Thymus (tissue), 14 donors: ENCODE measurements at places on chromosomes 4 and X.
A peak's percentile ranks its signal among the peaks of the same experiment; 100 is the strongest.

- H3K4me1 ChIP-seq: peaks cover 16% of the 10 kb centered on the region
- no peak overlapping the region for H3K27ac ChIP-seq
- DNase-seq: no peak
- no peaks in the 10 kb centered on the region for H3K36me3 ChIP-seq
- no peak overlapping the region for H3K4me3 ChIP-seq
Observed at GRCh38 chrX:68892651-68893050, 63.8 kb downstream of the EFNB1 start.

DNA sequence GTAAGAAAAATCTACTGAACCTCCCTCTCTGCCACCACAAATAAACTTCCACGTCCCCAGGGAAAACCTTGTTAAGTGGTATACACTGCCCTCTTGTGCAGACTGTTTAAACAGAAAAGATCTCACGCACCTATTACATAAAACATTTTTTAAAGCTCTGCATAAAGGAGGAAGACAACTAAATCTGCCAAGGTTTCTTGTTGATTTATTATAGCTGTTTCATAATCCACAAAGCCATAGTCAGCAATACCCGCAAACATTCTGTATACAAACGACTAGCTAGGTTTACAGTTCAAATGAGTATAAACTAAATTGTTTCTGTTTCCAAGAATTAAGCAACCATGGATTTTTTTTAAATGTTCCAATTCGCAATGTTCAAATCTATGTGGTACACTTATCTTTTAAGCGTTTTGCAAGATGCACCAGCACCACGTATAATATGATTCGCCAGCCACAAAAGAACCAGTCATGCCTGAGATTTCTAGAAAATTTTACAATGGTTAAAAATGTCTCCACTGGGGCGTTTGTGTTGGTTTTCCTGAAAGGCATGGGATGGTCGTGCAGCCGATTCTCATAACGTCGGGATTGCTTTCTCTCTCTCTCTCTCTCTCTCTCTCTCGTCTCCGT is 164.6 kb downstream of the PRKX start:
- H3K27ac ChIP-seq: peak overlapping the region; percentile 18
- H3K4me3 ChIP-seq: no peak overlapping the region
- H3K36me3 ChIP-seq: no peaks in the 10 kb centered on the region
- H3K4me1 ChIP-seq: no peaks in the 10 kb centered on the region
- DNase-seq: no peak
- no peaks in the 10 kb centered on the region for H3K27me3 ChIP-seq

DNA sequence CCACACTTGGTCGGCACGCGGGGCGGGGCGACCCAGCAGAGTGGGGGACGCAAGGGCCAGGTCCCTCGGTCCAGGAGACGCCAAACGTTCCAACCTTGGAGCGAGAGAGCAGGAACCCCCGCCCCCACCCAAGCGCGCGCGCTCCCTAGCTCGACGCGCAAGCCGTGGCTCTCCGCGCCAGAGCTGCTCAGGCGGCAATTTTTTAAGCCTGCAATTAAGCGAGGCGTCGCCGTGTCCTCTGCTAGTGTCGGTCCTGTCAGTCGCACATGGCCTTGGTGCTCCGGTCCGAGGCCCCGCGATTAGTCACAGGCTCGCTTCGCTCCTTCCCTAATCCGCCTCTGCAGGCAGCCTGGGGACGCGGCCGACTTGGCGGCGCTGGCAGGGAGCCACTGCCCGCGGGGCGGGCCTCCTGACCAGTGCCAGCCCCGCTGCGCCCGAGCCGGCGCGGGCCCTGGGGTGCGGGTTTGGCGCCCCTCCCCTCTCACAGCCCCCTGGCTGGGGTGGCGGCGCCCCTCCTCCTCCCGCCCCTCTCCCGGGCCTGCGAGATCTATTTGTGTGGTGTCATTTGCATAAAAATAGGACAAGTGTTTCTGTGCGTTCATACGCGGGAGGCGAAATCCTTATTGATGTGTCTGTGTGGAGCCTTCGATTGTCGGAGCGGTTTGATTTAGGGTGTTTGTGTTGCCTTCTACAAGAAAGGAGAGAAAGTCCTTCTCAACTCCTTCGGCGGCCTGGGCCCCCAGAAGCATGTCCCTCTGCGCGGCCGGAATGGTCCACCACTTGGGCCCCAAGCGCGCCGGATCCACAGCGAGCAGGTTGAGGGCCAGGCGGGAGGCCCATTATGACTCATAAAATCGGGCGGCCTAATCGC is 9.8 kb upstream of the BCOR start:
- H3K36me3 ChIP-seq: no peaks in the 10 kb centered on the region
- peak overlapping the region; percentile 81 for H3K27ac ChIP-seq
- DNase-seq: peak; percentile 56
- H3K4me3 ChIP-seq: peak overlapping the region; percentile 73
- H3K27me3 ChIP-seq: no peaks in the 10 kb centered on the region

- H3K4me1 ChIP-seq: no peaks in the 10 kb centered on the region
- H3K27me3 ChIP-seq: no peaks in the 10 kb centered on the region
- no peak overlapping the region for H3K27ac ChIP-seq
- H3K4me3 ChIP-seq: no peak overlapping the region
Observed at GRCh38 chr4:174669270-174669669, 147.0 kb upstream of the HPGD start.

DNA sequence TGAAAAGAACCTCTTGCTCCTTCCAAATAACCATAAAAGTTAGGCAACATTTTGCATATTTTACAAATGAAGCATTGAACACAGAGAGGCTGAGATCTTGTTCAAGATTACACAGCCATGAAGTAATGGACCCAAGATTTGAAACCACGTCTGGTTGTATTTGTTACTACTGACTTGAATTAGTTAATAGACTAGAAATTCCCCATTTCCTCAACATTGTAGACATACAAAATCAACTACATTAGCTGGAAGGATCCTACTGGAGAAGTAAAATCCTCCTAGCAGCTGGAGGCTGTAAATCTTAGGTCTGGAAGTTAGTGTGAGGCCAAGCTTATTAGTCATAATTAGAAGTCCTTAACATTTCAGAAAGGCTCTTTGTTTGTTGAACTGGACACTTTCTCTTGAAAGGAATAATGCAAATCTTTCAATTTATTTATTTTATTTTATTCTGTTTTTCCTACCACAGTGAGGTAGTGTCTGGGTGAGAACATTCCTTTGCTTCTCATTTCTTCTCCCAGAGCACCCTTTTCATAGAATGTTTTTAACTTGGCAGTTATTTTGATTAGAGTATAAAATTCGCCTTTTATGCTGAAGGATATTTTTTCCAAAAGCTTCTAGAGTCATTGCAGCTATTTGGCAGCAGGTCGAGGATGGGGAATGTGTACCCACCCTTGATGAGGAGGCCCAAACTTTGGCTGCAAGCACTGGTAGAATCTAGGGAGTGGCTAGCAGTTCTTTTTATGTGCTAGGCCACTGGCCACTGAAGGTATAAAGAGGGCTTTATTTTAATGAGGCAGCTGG is 62.0 kb upstream of the CLNK start:
- no peaks in the 10 kb centered on the region for H3K36me3 ChIP-seq
- H3K4me1 ChIP-seq: peaks cover 8% of the 10 kb centered on the region
- H3K27ac ChIP-seq: no peak overlapping the region
- no peaks in the 10 kb centered on the region for H3K27me3 ChIP-seq
- no peak for DNase-seq

GRCh38 chr4:71827826-71828225 is 43.9 kb upstream of the GC start:
- H3K4me1 ChIP-seq: no peaks in the 10 kb centered on the region
- no peaks in the 10 kb centered on the region for H3K36me3 ChIP-seq
- H3K4me3 ChIP-seq: no peak overlapping the region
- no peak for DNase-seq
- H3K27ac ChIP-seq: no peak overlapping the region

- H3K27me3 ChIP-seq: no peaks in the 10 kb centered on the region
- DNase-seq: no peak
- H3K36me3 ChIP-seq: peaks cover 54% of the 10 kb centered on the region
- H3K27ac ChIP-seq: no peak overlapping the region
Observed at GRCh38 chr4:2824836-2825381, 18.7 kb upstream of the ADD1 start.

- H3K27ac ChIP-seq: no peak overlapping the region
- H3K4me3 ChIP-seq: no peak overlapping the region
- H3K36me3 ChIP-seq: no peaks in the 10 kb centered on the region
- DNase-seq: no peak
Observed at GRCh38 chr4:8914461-8915171, 43.0 kb upstream of the HMX1 start.

GRCh38 chrX:24380262-24381187 is 20.1 kb downstream of the SUPT20HL1 start:
- H3K27me3 ChIP-seq: peaks cover 6% of the 10 kb centered on the region
- H3K36me3 ChIP-seq: no peaks in the 10 kb centered on the region
- H3K4me3 ChIP-seq: no peak overlapping the region
- DNase-seq: no peak

GRCh38 chrX:21725496-21725895 is 32.4 kb downstream of the SMPX start:
- no peaks in the 10 kb centered on the region for H3K27me3 ChIP-seq

- no peak overlapping the region for H3K4me3 ChIP-seq
- no peaks in the 10 kb centered on the region for H3K36me3 ChIP-seq
- H3K4me1 ChIP-seq: no peaks in the 10 kb centered on the region
Observed at GRCh38 chrX:112056476-112056875, 26.1 kb downstream of the TRPC5 start.

GRCh38 chr4:54586320-54586955 is 71.3 kb upstream of the KIT start:
- no peaks in the 10 kb centered on the region for H3K4me1 ChIP-seq
- H3K27me3 ChIP-seq: no peaks in the 10 kb centered on the region
- H3K4me3 ChIP-seq: no peak overlapping the region

GRCh38 chr4:42122237-42122636 is 30.2 kb downstream of the BEND4 start:
- H3K4me1 ChIP-seq: no peaks in the 10 kb centered on the region
- no peaks in the 10 kb centered on the region for H3K36me3 ChIP-seq
- DNase-seq: no peak
- H3K27me3 ChIP-seq: no peaks in the 10 kb centered on the region
- no peak overlapping the region for H3K4me3 ChIP-seq

DNA sequence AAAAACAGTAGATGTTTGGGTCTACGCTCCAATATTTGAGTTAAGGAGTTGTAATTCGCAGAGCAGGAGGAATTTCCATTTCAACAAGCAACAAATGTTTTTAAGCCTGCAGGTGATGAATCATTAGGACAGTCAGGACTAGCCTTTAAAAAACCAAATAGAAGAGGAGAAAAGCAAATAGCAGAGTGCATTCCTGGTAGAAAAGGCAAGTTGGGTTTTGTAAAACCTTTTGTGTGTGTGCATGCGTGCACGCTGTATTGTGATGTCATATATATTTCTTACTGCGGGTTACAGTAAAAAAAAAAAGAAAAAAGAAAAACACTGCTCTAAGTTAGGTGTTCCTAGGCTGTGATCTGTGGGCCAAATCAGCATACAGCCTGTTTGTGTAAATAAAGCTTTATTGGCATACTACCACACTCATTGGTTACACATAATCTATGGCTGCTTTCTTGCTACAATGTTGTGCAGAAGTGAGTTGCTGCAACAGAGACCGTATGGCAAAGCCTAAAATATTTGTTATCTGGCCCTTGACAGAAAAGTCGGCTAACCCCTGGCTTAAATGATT is 135.6 kb downstream of the MID1 start:
- no peak for DNase-seq
- no peaks in the 10 kb centered on the region for H3K4me1 ChIP-seq
- H3K4me3 ChIP-seq: no peak overlapping the region
- no peaks in the 10 kb centered on the region for H3K36me3 ChIP-seq
- no peaks in the 10 kb centered on the region for H3K27me3 ChIP-seq

DNA sequence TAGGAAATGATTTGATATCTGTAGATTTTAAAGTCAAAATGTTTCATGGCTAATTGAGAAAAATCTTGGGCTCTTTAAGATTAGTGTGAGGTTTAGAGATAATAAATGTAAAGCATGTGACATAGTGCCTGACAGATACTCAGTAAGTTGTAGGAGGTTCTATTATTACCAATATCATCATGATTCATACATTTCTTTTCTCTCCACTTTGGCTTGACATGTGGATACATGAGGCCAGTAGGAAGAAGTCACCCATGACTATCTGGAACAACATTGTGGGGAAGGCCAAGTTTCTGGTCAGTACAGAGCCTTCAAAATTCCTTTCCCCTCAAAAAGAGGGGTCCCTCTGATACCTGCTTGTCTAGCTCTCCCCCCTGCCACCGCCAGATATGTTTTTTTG is 91.2 kb upstream of the SORBS2 start:
- H3K4me3 ChIP-seq: no peak overlapping the region
- no peaks in the 10 kb centered on the region for H3K27me3 ChIP-seq
- DNase-seq: no peak
- no peaks in the 10 kb centered on the region for H3K36me3 ChIP-seq

GRCh38 chr4:150325872-150326271 is 247.6 kb downstream of the DCLK2 start:
- DNase-seq: no peak
- no peak overlapping the region for H3K4me3 ChIP-seq
- H3K36me3 ChIP-seq: peaks cover 3% of the 10 kb centered on the region
- no peaks in the 10 kb centered on the region for H3K27me3 ChIP-seq
- no peak overlapping the region for H3K27ac ChIP-seq

DNA sequence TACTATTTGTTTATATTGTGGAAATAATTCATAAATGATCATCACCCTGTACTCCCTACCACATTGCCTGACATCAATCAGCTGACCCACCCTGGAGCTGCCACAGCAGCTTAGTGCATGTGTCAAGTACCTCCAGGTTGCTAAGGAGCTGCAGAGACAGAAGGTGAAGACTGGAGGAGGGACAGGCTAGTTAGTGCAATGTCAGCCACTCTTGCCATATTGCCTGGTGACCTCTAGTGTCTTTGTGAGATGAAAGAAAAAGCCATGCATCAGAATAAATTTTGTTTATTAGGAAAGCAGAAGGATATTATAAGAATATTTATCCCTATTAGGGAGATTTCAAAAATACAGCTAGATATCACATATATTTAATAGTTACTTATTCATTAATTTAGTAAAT is 243.9 kb upstream of the FAT4 start:
- DNase-seq: no peak
- no peak overlapping the region for H3K27ac ChIP-seq
- no peaks in the 10 kb centered on the region for H3K4me1 ChIP-seq
- no peaks in the 10 kb centered on the region for H3K27me3 ChIP-seq
- no peak overlapping the region for H3K4me3 ChIP-seq
- H3K36me3 ChIP-seq: no peaks in the 10 kb centered on the region

DNA sequence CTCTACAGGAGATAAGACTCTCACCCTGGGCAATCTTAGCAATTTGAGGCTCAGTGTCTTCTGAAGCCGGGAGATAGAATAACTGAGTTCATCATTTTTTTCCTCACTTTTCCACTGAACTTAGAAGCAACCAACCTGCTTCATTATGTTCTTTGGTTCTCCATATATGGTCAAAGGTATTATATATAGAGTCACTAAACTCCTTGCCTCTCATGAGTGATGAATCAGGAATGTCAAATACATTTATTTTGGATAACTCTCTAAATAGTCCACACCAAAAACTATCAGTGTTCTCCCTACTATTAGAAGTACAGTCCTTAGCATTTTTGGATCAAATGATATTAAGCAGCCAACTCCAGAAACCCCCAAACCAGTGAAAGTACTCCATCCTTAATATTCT is 421.5 kb upstream of the EPHA5 start:
- no peak for DNase-seq
- H3K4me3 ChIP-seq: no peak overlapping the region
- H3K36me3 ChIP-seq: no peaks in the 10 kb centered on the region
- H3K27me3 ChIP-seq: no peaks in the 10 kb centered on the region
